Activated naive CD8-positive, alpha-beta T cell treated with anti-CD3 and anti-CD28 coated beads, Interleukin-2, amount 50 U/mL, for 16 hours (primary cell): ENCODE measurements at places on chromosomes 11 and 22.

GRCh38 chr11:74845978-74846517 lies 97.4 kb downstream of the RNF169 start:
- no peak for DNase-seq

- DNase-seq: no peak
These were observed 12.3 kb downstream of the IL17RA start for GRCh38 chr22:17097062-17097461.

DNA sequence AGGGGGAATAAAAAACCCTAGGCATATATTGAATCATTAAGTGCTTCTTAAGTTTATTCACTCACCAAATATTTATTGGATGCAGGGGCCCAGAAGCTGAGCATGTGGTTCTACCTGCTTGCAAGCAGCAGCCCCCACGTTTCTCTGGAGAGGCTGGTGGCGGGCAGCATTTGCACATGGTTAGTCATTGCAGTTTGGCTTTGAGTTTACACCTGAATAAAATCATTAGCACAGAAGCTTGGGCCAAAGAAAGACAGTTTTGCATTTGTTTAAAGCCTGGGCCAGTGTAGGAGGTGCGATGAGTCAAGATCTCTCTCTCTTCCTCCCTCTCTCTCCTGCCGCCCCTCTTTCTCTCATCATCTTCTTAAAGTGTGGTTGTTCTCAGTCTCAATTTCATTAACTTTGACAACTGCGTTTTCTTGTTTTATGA lies 72.6 kb downstream of the C22orf31 start:
- no peak for DNase-seq

GRCh38 chr11:78349114-78349513 lies 68.5 kb downstream of the GAB2 start:
- DNase-seq: no peak

- DNase-seq: no peak
These were observed 8.7 kb upstream of the MPPED2 start for GRCh38 chr11:30594646-30595411.
